ENCODE measurements at places on chromosomes 4 and X. TPM values are rescaled to one million over a fixed set of nuclear protein-coding genes. Genes with fewer than 3 reads are reported as not detected.

GRCh38 chrX:119783026-119783425, 8.4 kb downstream of the RPL39 start:
- DNase-seq: no peak

DNA sequence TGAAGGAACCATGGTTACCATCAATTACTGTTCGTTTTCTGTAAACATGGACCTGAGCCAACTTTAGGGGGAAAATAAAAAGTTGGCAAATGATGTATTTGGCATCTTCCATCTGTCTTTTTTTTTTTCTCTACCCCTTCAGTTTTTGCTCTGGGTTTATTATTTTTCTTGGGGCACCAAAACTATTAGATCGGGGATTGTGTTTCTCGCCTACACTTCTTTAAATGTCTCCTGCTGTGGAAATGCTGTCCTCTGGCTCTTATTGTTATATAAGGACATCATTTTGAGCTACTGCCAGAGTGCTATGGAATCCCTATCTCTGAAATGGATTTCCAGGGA, 234.0 kb upstream of the SLIT2 start:
- DNase-seq: no peak

The DUX4 gene
- not detected for total RNA-seq

The FBXW7 gene
- 92.6 TPM for total RNA-seq

The ASB9 gene
- 2.5 TPM for total RNA-seq

The GC gene
- total RNA-seq: not detected

Data from thoracic aorta (tissue), 2 donors.